Effector CD8-positive, alpha-beta T cell (primary cell): ENCODE measurements at places on chromosomes 3 and 15.
A peak's percentile ranks its signal among the peaks of the same experiment; 100 is the strongest.

DNA sequence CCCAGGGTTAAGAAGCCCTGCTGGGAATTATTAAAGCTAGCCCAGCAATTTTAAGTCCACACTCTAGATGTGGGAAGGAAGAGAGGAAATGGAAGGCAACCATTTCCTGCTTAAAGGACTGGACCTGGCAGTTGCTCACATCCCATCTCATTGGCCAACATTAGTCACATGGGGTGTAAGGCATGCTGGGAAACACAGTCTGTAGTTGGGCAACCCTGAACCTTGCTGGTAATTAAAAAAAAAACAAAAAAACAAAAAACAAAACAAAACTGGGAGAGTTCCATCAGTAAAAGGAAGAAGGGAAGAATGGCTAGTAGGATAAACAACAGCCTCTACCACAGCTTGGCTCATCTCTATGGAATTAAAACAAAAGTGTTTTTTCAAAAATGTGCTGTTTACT lies 136.0 kb downstream of the VGLL4 start:
- DNase-seq = no peak

DNA sequence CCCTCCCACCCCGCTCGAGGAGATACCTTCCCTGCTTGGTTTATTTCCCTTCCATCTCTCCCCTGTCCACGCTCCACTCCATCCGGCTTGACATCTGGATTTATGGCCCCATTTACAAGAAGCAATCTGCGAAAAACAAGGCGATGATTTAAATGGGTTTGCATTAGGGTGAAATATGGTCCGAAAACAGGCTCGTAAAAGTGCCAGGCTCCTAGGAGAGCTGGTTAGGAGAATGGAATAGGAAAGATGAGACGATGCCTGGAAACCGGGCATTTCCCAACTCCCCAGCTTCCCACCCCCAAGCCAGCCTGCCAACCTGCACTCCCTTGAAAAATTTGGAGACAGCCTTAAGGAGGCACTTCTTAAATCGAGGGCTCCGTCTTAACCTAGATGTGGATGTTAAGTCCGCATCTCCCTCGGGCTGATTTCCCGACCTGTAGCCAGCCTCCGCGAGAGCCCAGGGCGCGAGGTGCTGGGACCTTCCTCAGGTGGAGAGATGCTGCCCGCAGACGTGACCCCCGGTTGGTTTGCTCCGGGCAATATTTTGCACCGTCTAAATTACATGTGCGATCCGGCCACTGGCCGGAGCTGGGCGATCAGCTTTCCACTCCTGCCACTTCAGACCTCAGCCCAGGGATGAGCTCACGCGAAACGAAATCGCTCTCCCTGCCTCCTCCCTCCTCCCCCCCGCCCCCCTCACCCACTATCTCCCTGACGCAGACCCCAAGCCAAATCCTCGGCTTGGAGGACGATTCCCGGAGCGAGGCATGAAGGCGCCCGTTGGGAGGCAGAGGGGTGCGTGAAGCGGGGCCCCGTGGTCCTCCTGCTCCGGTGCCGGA lies 1.3 kb downstream of the GRM7 start:
- DNase-seq = no peak

DNA sequence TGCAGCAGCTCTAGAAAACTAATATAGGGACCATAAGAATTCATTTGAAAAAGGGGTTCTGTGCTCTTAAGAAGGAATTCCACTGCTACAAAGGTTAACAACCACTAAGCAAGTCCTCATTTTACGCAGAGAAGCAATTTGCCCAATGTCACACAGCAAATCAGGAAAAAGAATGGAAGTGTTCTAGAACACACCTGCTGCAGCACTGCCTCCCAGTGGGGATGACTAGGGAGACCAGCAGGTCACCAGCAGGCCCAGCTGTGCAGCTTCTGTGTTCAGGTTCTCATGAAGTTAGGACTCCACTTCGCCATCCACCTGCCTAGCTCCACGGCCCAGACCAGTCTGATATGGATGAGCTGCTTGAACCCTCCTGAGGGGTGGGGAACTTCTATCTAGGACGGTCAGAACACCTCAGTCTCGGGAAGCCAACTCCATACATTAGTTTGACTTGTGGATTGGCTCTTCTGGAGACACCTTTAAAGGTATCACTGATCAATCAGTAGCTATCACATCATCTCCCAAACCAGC lies 18.6 kb downstream of the POMGNT2 start:
- no peak for DNase-seq

- DNase-seq = no peak
These were observed 994 bp downstream of the MESP1 start for GRCh38 chr15:89749951-89750559.

- no peak for DNase-seq
These were observed 6.6 kb downstream of the DUOX1 start for GRCh38 chr15:45136378-45136764.

- no peak for DNase-seq
These were observed 133.2 kb upstream of the STRIT1 start for GRCh38 chr3:155426524-155427230.

DNA sequence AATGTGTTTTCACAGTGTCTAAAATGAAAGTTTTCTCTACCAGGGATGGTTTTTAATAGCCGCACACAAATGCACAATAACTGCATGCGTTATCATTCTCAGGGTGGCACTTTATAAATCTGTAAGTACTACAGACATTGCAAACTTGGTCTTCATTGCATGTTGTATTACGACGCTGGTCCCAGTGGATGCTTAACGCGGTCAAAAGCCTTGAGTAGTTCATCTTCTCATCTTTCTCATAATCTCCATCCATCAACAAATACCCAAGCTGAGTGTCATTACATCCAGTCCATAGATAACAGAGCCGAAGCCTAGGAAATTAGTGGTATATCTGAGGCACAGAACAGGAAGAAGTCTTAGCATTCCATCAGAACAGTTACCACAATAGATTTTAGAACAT lies 72.6 kb downstream of the USF3 start:
- no peak for DNase-seq

GRCh38 chr3:136270179-136270578 lies 20.0 kb downstream of the PCCB start:
- no peak for DNase-seq

DNA sequence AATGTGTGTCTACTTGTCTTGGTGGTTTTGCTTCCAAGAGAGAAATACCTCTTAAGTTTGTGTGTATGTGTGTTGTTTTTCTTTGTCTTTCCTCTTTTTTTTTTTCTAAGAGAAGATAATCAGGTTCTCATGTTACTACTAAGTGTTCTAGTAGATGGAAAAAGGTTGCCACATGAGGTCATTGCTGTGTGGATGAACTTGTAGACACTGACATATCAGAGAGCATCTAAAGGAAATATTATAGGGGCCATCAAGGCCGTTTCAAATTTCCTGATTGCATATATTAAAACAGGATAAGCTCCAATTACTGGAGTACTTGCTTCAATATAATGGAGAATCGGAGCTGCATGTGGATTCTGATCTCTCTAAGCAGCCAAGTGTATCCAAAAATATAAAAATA lies 747.5 kb downstream of the NR2F2 start:
- no peak for DNase-seq

- DNase-seq = no peak
These were observed 45.5 kb downstream of the PHLDB2 start for GRCh38 chr3:111904376-111905241.

GRCh38 chr3:131658771-131659170 lies 156.0 kb upstream of the MRPL3 start:
- DNase-seq = no peak

DNA sequence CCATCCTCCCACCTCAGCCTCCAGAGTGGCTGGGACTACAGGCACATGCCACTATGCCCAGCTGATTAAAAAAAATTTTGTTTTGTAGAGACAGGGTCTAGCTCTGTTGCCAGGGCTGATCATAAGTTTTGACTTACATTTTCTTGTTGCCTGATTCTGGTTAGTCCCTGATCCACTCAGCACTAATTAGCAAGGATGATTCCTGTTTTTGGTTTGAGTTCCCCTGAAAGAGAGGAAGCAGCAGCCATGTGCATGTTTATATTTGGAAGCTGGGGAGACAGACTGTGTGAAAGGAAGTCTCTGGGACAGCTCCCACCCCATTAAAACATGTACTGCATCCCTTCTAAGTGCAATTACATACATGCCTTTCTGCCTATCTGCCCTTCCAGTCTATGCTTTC lies 3.6 kb upstream of the NCK1 start:
- DNase-seq = no peak

GRCh38 chr15:100775581-100776185 lies 103.9 kb upstream of the ALDH1A3 start:
- no peak for DNase-seq

GRCh38 chr3:36743826-36744225 lies 20.5 kb downstream of the DCLK3 start:
- no peak for DNase-seq

GRCh38 chr15:58053315-58054153 lies 12.0 kb downstream of the ALDH1A2 start:
- DNase-seq = no peak

- no peak for DNase-seq
These were observed 19.7 kb upstream of the LMOD3 start for GRCh38 chr3:69142090-69142489.

GRCh38 chr3:38039899-38040261 lies 872 bp downstream of the DLEC1 start:
- no peak for DNase-seq

- no peak for DNase-seq
These were observed 14.6 kb downstream of the HEMK1 start for GRCh38 chr3:50583897-50584296.

DNA sequence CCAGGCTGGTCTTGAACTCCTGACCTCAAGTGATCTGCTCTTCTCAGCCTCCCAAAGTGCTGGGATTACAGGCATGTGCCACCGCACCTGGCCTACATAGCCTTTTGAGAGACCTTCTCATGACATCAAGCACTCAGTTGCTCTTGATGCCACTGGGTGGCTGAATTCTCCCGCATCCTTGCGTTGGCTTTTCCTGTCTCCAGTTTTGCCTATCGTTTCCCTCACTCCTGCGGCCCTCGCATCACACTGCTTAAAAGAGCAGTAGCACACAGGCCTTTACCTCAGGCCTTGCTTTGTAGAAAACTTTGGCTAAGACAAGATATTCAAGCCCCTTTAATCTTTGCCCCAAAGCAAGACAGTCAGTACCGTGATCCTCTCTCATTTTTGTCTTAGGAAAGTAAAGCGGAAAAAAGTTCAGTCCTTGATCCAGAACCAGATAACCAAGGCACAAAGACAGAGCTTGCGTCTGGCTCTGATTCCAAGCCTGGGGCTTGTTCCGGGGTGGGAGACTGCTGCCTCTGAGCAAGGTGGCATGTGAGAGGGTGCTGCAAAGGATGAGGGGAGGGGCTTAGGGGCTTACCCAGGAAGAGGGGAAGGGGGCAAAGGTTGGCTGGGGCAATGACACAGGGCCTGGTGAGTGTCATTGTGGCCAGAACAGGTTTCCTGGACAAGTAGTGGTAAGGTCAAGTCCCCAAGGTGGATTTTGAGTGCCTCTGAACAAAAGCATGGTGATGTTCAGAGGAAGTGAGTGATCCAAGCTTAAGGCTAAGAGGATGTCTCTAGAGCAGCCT lies 175.0 kb upstream of the TLE3 start:
- no peak for DNase-seq

DNA sequence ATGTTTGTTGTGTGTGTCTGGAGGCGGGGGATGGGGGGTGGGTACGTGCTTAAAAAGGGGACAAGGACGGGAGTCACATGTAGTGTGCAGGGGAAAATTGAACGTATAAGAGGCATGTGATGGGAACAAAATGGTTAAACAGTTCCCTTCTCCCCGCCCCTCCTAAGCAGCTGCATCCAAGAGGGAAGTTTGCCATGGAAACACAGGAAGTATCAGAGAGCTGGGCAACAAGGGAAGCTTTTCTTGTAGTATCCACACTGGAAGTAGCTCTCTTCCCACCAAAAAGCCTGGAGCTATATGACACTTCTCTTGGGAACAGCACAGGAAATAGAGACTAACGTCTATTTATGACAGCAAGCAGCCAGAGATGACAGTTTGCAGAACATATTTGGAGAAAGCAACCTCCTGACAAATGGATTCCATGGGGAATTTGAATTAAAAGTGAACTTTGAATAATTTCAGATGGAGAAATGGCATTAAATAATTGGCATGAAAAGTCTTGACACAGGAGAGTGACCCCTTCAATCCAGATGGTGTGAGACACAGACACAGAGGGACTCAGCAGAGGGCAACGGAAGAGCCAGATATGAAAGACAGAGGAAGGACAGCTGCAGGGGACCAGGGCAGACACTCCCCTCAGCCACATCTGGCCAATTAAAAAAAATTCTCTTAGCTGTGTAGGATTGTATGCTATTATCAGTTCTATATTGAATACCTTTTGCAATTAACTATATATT lies 294.2 kb upstream of the TBL1XR1 start:
- DNase-seq = no peak

- peak; percentile 68 for DNase-seq
These were observed 1.4 kb downstream of the FES start for GRCh38 chr15:90885432-90886290.

DNA sequence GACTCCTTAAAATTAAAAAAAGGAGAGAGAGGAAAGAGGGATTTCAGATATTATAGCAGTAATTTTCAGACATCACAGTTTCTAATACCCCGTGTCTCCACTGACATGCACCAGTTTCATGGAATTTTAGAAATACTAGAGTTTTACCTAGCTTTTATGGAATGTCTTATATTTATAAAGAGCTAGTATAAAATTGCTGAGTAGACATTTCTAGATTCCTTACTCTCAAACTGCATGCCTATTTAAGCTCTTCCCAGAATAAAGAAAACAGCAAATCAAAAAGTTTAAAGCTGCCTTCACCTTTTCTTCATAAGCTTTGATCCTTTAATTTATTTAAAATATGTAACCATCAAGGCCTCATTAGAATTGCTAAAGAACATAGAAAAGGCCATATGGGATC lies 247.4 kb upstream of the IL12A start:
- DNase-seq = no peak

DNA sequence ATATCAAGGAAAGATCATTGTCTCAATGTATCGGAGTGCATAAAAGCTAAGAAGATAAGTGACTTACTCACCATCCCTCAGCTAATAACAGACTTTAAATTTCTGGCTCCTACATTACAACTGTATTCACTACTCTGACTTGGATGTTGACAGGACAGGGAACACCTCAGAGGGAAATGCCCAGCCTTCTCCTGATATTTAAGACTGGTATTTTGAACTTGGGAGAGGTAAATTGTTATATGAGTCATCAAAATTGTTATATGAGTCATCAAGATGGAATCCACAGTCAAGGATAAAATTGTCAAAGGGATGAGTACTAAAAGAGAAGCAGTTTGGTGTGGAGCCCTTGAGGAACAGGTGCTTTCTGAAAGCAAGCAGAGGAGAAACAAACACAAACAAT lies 961.4 kb downstream of the VGLL3 start:
- no peak for DNase-seq

GRCh38 chr15:62417439-62417838 lies 252.4 kb upstream of the C2CD4B start:
- DNase-seq = no peak

- DNase-seq = no peak
These were observed 100.3 kb upstream of the LIPC start for GRCh38 chr15:58331560-58331912.

GRCh38 chr3:195549931-195550519 lies 6.9 kb upstream of the PPP1R2 start:
- peak; percentile 71 for DNase-seq

GRCh38 chr15:101652098-101652785 lies at the start of gene TM2D3:
Gene TM2D3, minus strand, starts transcription at chr15:101652381. Its CDS starts 20 bp downstream, at chr15:101652361.
- peak; percentile 92 for DNase-seq
